Fibroblast of the aortic adventitia (primary cell): ENCODE measurements at places on chromosomes 3 and 15.

- no peak for DNase-seq
Observed at GRCh38 chr15:39669661-39670060, 88.8 kb downstream of the THBS1 start.

- peak; percentile 38 for DNase-seq
Observed at GRCh38 chr3:138348754-138349739, 668 bp downstream of the MRAS start.

- DNase-seq, result no peak
Observed at GRCh38 chr3:49992326-49992725, 52.4 kb downstream of the RBM6 start.

DNA sequence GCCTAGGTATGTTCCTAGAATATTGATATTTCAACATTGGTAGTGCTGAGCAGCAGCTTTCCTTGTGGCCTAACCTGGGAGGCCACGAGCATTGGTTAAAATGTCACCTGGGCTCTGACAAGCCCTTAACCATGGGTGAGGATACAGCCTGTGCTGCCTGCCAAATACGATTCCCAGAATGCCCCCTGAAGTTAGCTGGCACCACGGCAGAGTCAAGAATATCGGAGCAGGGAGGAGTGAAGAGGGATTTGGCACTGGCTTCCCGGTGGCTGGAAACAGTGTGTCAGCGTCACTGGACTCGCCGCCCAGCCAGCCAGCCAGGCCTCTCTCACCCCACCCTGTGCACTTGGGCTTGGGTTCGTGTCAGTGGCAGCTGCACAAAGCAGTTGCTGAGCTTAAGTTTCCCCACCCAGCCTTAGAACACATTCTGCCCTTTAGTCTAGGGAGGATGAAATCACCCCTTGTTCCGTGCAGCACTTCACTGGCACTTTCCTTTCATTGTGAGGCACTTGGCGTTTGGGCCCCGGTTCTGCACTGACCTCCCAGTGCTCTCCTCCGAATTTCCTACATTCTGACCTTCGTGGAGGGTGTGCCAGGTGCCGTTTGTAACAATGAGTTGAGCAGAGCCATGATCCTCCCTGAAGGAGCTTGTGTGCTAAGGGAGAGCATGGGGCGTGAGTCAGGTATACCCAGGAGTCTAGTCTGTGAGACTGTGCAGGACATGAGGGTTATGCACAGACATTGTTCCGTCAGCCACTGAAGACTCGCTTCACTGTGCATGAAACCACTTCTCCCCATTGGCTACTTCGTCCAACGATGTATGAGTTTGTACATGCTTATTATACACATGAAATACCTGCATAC lies 152.8 kb upstream of the BHLHE40 start:
- DNase-seq, result peak; percentile 77

GRCh38 chr3:95048564-95048963 lies 985.7 kb downstream of the NSUN3 start:
- DNase-seq, result no peak

GRCh38 chr3:171001957-171002694 lies 24.4 kb downstream of the SLC2A2 start:
- peak; percentile 20 for DNase-seq

GRCh38 chr3:13133471-13133981 lies 60.3 kb upstream of the IQSEC1 start:
- DNase-seq, result no peak

DNA sequence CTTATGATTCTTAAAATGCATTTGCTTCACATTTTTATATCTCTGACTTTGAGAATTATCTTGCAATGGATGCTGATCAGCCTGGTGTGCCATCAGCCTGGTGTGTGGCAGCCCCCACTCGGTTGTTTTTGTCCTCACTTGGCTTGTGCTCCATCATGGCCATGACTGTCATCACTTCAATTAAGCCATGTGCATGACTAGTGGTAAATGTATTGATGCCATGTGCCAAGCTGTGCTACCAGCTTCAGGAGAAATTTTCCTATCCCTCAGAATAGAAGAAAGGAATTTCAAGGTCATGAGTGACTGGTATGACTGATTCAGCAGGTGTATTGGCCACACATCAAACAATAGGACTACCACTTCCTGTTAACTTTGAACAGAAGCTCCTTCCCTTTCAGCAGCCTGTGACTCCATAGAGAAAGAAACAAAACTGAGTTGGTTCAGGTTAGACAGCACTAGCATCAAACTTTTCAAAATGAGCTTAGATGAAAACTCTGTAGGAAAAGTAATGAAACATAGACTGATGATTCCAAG lies 251.7 kb downstream of the GRM7 start:
- no peak for DNase-seq
